ENCODE measurements at places on chromosomes 6 and 20.

DNA sequence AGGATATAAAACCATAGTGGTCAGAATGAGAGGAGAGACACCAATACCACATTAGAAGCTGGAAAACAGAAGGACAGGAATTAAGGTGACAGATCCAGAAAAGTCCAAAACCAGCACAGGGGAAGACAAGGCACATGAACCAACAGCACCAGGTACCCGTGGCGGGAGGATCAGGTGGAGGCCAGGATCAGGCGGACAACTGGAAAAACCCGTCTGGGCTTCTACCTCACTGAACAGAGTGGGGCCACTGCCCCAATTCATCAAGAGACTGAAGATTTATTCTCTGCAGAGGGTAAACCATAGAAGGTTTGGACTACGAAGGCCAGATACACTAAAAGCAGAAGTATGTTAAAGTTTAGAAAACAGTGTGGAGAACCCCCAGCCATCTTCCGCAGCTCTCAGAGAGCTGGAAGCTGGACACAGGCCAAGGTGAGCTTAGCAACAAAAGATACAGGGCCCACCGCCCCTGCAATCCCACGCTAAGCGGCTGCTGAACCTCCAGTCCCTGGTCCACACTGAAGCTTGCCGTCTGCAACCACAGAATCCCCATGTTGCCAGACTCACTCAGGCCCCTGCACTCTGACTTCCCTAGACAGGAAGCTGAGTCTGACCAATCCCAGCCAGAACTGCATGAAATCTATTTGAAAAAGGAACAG is 29.9 kb downstream of the ABHD12 start:
- peak; percentile 49 for DNase-seq

DNA sequence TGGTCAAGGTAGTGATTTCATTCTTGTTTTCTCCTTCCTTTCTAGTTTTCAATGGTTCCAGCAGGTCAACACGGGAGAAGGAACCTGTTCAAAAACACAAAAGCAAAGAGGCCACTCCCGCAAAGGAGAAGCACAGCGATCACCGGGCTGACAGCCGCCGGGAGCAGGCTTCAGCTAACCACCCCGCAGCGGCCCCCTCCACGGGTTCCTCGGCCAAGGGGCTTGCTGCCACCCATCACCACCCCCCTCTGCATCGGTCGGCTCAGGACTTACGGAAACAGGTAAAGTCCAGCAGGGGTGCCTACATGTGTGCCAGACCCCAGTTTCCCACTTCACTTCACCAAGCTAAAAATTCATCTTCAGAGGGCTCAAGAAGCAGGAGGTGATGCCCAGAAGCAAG is 175.6 kb downstream of the DTNBP1 start:
- DNase-seq = no peak

GRCh38 chr6:89999154-89999553 is 104.9 kb downstream of the GJA10 start:
- peak; percentile 73 for DNase-seq

DNA sequence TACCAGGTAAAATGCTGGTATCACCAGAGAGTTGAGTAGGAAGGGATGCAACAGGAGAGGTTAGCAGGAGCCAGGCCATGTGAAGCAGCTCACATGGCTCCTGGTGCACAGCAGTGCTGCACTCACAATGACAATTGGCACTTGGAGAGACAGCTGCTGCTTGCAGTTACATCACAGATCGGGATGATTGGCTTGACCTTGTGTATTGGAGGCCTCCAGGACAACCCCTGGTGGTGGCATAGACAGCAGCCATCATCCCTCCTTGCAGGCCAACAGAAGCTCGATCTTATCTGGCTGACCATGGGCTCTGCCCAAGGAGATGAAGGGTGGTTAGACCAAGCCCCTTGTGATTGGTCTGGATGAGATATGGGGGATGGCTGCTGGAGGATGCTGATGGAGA is 73.0 kb downstream of the EYA2 start:
- no peak for DNase-seq

DNA sequence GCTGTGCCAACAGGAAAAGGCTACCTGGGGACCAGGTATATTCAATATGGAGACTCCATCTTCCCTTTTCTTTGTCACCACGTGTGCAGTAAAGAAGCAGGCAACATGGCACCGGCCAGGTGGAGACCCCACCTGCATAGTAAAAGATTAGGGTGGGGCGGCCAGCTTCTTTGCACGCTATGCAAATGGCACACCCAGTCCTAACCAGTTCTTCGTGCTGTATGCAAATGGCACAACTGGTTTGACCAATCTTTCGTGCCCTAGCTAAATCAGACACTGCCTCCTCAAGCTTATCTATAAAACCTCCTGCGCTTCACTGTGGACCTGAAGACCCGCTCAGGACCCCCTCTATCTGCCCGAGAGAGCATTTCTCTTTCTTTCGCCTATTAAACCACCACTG is 88.8 kb upstream of the EZR start:
- no peak for DNase-seq

GRCh38 chr6:3277251-3277650 is 18.5 kb downstream of the PSMG4 start:
- no peak for DNase-seq

- no peak for DNase-seq
These were observed 16.2 kb upstream of the SLC22A16 start for GRCh38 chr6:110492584-110492983.

- DNase-seq = no peak
These were observed 86.1 kb upstream of the ZNF217 start for GRCh38 chr20:53679597-53680309.

GRCh38 chr20:31839782-31840487 is 5.5 kb downstream of the FOXS1 start:
- no peak for DNase-seq

All from D341Med (cell line).